Stimulated activated CD8-positive, alpha-beta memory T cell treated with anti-CD3 and anti-CD28 coated beads, Interleukin-2, amount 100 ng/mL, for 1 hour (primary cell): ENCODE measurements at places on chromosomes 3 and 15.

DNA sequence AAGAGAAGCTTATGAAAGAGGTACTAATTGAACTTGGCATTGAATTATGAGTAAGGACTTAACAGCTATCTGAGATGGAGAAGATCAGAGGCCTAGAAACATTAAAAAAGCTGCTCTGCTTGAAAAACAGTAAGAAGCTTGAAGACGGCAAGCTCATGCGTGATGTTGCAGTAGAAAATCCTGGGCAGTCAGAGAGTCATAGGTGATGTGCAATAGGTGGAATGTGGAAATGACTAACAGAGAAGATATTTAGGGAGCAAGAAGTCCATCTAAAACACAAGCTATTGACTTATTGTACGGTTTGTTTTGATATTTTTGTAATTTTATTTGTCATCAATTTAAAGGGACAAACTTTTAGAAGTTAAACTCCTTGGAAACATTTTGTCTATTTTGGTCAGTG is 1101.4 kb downstream of the ROBO2 start:
- no peak for DNase-seq

GRCh38 chr3:8442993-8443650 is 58.5 kb upstream of the LMCD1 start:
- DNase-seq, result no peak

GRCh38 chr3:126903521-126903920 is 79.4 kb upstream of the PLXNA1 start:
- no peak for DNase-seq

DNA sequence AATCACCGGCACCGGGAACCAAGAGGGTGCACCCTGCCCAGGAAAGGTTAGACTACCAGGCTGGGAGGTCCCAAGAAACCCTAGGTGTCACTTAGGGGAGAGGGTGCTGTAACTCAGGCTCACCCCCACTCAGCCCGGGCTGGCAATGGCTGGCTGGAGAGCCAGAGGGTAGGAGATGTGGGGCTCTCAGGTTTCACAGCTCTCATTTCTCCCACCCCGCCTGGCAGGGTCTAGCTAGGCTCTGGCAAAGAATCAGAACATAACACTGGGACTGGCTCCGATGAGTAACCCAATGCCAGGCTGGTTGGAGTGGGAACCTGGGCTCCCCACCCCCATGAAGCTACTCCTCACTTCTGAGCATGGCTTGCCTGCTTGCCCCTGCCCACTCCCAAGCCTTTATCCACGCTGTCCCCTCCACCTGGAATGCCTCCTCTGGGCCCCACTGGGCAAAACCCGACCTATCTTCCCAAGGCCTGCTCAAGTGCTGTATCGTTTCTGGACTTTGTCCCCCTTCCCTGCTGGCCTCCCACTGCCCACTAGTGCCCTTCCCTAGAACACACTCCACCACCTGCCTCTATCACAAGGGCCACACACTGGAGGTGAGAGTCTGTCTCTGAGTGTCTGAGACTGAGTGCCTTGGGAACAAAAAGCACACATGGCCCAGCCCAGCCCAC is 2.0 kb downstream of the CIB2 start:
- DNase-seq, result no peak

DNA sequence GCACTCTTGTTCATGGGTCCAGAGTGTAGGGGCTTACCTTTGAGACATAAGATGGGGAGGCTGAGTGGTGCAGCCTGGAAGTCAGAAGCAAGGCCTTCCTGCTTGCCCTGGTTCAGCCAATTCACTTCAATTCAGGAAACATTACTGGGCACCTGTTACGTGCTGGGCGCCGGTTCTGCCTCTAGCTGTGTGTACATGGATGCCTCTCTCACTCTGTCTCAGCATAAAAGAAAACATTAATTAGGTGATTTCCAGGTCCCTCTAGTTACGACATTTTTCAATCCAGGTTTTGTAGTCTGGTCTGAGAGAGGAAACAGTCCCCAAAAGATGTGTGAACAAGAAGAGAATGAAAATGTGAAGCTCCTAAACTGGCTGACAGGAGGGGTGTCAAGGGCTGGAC is 1.2 kb downstream of the RTP1 start:
- DNase-seq, result no peak

DNA sequence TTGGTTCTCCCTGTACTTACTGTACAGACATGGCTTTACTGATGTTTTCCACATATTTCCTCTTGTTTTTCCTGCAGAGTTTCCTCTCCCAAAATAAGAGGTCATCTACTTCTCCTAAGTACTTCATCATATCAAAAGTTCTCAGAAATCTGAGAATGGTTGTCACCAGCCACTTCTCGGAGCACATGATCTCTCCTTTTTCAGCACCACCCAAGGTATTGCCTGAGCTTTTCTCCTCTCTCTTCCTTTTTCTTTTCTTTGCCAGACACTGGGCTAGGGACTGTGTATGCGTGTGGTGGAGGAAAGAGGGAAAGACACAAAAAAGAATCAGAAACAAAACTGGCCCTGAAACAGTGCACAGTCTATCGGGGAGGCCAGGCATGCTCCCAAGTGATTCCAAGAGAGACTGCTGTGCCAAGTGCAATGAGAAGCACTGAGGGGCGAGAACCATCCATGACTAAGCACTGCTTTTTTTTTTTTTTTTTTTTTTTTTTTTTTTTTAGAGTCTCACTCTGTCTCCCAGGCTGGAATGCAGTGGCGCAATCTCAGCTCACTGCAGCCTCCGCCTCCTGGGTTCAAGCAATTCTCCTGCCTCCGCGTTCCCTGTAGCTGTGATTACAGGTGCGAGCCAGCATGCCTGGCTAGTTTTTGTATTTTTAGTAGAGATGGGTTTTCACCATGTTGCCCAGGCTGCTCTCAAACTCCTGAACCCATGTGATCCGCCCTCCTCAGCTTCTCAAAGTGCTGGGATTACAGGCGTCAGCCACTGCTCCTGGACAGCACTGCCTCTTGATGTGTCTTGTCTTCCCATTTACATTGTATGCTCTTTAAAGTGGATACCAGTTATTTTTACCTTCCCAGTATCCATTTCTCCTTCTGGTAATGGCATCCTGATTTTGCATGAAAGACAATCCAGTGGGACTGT is 194.0 kb upstream of the FEZF2 start:
- no peak for DNase-seq

DNA sequence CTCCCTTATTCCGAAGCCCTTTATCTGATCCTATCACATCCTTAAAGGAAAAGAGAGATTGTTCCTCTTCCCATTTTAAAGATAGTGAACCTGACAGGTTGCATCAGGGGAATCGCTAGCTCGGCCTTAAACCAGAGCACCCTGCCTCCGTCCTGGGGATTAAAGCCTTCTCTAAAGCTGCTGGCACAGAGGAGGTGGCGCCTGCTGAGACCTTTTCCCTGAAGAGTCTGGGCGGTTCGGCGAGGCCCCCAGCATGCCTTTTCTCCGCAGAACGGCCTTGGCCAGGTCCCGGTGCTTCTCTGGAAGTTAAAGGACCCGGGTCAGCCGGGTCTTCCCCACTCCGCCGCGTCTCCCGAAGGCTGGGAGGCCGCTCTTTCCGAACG is 593 bp downstream of the FAM219B start:
- DNase-seq, result no peak

- DNase-seq, result no peak
Observed at GRCh38 chr3:133540896-133541674, 32.4 kb upstream of the CDV3 start.

- no peak for DNase-seq
Observed at GRCh38 chr3:121759541-121760202, 10.1 kb upstream of the GOLGB1 start.

- DNase-seq, result no peak
Observed at GRCh38 chr15:31102039-31102321, 455 bp upstream of the TRPM1 start.

DNA sequence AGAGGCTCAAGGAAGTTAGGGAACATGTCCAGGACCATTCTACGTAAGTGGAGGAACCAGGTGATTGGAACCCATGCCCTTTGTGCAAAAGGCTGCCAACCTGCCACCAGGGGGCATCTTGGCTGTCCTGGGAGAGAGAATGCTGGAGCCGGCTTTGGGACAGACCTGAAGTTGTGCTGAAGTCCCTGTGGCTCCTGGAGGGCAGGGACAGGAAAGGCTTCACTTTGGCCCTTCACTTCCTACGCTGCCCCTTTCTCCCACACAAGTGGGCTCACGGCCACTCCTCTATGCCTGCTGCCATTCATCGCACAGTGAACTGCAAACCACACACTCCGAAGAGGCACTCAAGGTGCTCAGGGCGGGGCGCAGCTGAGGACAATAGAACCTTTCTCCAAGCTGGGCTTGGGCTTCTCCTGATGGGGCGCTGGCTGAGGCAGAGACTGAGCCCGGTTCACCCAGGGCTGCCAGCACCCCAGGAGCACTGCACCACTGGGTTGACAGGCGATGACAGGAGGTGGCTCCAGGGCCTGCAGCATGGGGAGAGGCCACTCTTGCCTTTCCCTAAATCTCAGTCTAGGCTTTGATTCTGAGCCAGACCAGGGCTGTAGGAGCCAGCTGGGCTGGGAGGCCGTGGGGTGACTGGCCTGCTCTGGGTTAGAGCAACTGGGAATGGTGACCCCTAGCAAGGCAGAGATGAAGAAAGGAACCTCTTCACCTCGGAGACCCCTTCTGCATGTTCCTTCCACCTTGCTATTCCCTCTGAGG is 8.4 kb downstream of the SHF start:
- peak; percentile 34 for DNase-seq

DNA sequence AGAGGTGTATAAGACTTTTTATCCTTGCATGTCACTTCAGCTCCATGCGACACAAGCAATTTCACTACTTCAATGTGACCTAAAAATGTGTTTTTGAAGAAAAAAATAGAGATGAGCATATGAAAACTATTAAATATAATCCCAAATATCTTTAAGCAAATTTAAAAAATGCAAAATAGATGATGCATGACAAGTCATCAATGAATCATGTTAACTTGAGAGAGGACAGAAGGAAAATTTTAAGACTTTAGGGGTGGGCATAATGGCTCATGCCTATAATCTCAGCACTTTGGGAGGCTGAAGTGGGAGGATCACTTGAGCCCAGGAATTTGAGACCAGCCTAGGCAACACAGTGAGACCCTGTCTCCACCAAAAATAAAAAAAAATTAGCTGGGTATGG is 73.3 kb downstream of the ANKRD28 start:
- DNase-seq, result no peak

DNA sequence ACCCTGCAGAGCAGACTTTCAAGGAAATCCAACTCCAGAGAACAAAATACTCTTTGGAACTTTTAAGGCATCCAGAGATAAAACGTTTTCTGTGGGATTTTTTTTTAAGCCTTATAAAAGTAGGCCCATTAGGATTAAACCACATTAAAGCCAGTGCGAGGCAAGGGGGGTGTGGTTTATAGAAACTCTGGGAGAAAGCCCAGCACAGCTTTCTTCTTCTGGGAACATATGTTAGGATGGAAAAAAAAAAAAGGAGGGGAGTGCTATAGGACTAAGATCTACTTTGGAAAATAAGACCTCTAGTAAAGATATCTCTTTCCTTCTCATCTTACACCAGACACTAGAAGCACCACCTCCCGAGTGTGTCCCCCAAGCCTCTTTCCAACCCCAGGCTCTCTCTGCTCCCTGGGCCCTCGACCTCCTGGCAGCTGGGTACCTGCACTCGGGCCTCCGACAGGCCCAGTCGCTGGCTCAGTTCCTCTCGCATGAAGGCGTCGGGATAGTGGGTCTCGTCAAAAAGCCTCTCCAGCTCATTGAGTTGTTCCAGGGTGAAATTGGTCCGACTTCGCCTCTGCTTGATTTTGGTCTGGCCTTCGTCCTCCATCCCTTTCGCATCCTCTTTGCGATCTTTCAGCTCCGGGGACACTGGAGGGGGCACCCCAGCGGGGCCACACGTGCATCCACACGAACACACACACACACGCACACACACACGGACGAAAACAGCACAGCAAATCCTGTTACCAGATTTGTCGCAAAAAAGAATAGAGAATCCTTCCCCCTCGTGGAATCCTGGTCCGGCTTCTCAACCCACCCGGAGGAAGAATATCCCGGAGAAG is 3.8 kb downstream of the SHOX2 start:
- DNase-seq, result no peak

GRCh38 chr3:129313665-129314385 is 35.2 kb downstream of the HMCES start:
- no peak for DNase-seq

DNA sequence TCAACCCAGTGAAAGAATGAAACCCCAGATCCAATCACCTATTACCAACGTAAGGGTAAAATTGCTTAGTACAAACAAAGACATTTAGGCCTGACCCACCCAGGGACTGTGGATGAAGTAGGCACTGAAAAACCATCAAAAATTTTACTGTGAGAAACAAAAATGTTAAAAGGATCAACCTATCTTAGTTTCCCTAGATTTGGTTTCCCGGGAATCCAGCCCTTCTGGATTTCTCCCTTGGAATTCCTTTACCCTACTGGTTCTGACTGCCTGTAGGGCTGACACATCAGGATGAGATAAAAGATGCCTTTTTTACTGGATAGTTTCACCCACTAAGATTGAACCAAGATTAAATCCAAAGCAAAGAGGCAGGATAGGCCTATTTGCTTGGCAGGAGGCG is 102.7 kb downstream of the SCAPER start:
- DNase-seq, result no peak

- no peak for DNase-seq
Observed at GRCh38 chr3:134483195-134483900, 2.4 kb downstream of the ANAPC13 start.

DNA sequence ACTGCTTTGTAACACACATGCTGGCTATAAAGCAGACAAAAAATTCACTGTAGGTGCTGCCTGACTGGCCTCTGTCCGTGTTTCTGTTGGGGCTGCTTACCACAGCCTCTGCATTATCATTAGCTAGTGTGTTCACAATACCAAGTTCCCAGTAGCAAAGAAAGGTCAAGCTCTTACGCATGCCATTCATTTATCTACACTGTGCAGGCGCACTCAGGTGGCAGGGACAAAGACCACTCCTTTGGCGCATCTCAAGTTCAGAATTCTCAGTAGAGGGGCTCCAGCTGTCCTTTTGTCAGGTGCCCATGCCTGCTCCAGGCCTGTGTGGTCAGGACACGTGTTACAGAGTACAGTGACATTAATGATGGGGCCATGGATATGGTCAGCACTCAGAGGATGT is 22.3 kb downstream of the MLH1 start:
- DNase-seq, result no peak

GRCh38 chr3:13566453-13566748 is 17.5 kb downstream of the FBLN2 start:
- DNase-seq, result no peak

GRCh38 chr3:169311381-169311780 is 352.1 kb downstream of the MECOM start:
- no peak for DNase-seq

GRCh38 chr3:65828706-65829105 is 210.0 kb downstream of the MAGI1 start:
- DNase-seq, result no peak
